Immature natural killer cell (primary cell): ENCODE measurements at places on chromosomes 3 and 15. TPM values are rescaled to one million over a fixed set of nuclear protein-coding genes. Genes with fewer than 3 reads are reported as not detected.

GXYLT2 gene
- not detected for polyA plus RNA-seq

PLCH1 gene
- polyA plus RNA-seq: 0.11 TPM

NR2E3 gene
- polyA plus RNA-seq: not detected

FETUB gene
- polyA plus RNA-seq: not detected

FOXB1 gene
- polyA plus RNA-seq: not detected

ARPIN gene
- not detected for polyA plus RNA-seq

CCDC71 gene
- polyA plus RNA-seq: 1.7 TPM

PLSCR2 gene
- polyA plus RNA-seq: not detected

ESYT3 gene
- not detected for polyA plus RNA-seq

SLC12A1 gene
- not detected for polyA plus RNA-seq

A4GNT gene
- polyA plus RNA-seq: not detected

LOXL1 gene
- polyA plus RNA-seq: 0.98 TPM

BFSP2 gene
- polyA plus RNA-seq: 0.83 TPM

KCNAB1 gene
- polyA plus RNA-seq: 0.06 TPM

TTLL13 gene
- polyA plus RNA-seq: 2.0 TPM

DCLK3 gene
- not detected for polyA plus RNA-seq

CD80 gene
- polyA plus RNA-seq: not detected

P2RY13 gene
- not detected for polyA plus RNA-seq

FAM81A gene
- 0.94 TPM for polyA plus RNA-seq

LEKR1 gene
- polyA plus RNA-seq: 2.1 TPM

ALDH1A3 gene
- polyA plus RNA-seq: not detected

UCN2 gene
- polyA plus RNA-seq: not detected

PDE8A gene
- 3.4 TPM for polyA plus RNA-seq

MGLL gene
- polyA plus RNA-seq: 3.6 TPM

STAB1 gene
- 0.10 TPM for polyA plus RNA-seq

WDR72 gene
- not detected for polyA plus RNA-seq

AP3B2 gene
- polyA plus RNA-seq: not detected

SAMMSON gene
- not detected for polyA plus RNA-seq

DGKG gene
- 0.86 TPM for polyA plus RNA-seq

ADGRG7 gene
- polyA plus RNA-seq: not detected

MOBP gene
- polyA plus RNA-seq: not detected

NR1I2 gene
- 0.24 TPM for polyA plus RNA-seq

SERINC4 gene
- polyA plus RNA-seq: 1.3 TPM
